ENCODE measurements at places on chromosomes 6 and 20. TPM values are rescaled to one million over a fixed set of nuclear protein-coding genes. Genes with fewer than 3 reads are reported as not detected.

GRCh38 chr6:57021086-57021720, 25.3 kb upstream of the KIAA1586 start:
- DNase-seq = peak; percentile 67

Gene GPX5
- not detected for total RNA-seq

- DNase-seq = no peak
Observed at GRCh38 chr20:45500022-45500421, 15.4 kb downstream of the SPINT3 start.

Gene AFG1L
- 8.9 TPM for total RNA-seq

Gene VSX1
- not detected for total RNA-seq

- DNase-seq = no peak
Observed at GRCh38 chr20:31740656-31741323, 1.7 kb downstream of the TPX2 start.

DNA sequence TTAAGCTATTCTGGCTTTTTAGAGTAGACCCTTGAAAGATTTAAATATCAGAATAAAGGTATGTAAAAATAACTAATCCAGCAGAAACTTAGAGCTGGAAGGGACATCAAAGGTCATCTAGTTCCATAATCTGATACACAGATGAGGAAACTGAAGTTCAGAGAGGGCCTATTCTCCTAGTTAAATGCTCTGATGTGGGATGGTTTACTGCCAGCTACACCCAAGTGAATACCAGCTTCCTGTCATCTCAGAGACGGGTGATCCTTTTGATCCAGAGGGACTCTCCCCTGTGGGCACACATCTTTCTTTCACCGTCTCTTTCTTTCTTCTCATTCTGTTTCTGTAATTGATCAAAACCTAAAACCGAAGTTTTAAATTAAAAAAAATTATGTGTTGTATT, 94.1 kb downstream of the MAN1A1 start:
- DNase-seq = no peak

Gene UBD
- total RNA-seq = not detected

GRCh38 chr6:139308936-139309603, 17.3 kb upstream of the TXLNB start:
- no peak for DNase-seq

DNA sequence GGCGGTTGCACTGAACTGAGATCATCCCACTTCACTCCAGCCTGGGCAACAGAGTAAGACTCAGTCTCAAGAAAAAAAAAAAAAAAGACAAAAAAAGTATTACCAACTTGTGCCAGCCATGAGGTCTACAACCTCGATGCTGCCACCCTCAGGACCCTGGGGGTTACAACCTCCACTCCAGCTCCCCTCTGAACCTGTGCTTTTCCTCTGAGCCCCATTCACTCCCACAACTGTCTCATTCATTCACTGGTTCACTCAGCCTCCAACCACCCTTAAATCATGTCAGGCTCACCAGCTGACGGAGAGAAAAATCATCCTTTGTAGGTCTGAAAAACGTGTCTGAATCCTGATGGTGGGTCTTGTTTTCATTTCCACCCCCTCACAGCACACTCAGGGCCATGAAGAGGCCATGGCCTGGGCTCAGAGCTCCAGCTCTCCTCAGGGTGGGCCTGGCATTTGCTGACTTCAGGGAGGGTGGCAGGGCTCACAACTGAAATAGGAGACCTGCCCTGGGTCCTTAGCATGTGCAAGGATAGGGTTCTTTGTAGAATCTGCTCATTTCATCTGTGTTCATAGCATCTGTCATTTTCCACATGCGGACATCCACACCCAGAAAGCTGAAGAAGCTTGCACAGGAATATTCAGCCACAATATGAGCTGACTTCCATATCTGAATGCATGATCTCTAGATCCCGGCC, 1.9 kb upstream of the ULBP1 start:
- DNase-seq = peak; percentile 59

DNA sequence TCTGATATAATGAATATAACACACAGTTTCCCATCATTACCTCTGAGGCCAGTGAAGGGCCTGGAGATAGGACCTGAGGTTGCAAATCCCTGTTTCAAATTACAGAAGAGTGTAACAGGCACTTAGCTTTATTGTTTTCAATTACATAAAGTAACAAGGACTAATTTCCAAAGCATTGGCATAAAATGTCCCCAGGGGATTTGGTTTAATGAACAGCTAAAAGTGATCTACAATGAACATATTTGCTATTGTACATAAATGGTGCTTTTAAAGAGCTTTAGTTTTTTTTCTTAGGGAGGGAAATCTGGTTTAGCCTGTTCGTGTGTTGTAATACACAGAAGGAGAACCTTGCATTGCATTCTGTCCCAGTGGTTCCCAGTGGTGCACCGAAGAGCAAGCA, 54.4 kb downstream of the HMGN3 start:
- no peak for DNase-seq

DNA sequence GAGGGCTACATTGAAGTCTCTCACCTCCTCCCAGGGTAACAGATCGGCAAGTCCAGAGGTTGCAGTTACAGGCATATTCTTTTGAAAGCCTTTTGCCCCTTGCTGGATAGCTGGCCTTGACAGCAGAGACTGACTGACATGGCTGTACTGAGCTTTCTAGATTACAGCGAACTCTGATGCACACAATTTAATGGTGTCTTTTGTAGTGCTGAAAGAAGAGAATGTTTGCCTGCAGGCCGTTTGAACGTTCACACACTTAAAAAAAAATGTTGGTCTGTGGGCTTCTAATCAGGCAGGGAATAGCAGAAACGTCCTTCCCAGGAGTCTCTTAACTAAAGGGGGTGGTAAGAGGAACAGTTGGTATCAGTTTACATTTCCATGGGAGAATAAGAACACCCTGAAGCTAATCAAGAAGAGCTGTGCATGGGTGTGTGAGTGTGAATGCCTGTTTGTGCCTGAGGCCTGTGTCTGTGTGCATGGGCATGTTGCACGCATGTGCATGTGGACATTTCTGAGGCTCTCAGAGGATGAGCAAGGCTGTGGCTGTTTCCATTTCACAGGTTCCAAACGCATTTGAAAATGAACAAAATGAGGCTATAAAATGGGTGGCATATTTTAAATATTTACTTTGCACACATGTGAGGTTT, 213.9 kb upstream of the SSTR4 start:
- DNase-seq = no peak

DNA sequence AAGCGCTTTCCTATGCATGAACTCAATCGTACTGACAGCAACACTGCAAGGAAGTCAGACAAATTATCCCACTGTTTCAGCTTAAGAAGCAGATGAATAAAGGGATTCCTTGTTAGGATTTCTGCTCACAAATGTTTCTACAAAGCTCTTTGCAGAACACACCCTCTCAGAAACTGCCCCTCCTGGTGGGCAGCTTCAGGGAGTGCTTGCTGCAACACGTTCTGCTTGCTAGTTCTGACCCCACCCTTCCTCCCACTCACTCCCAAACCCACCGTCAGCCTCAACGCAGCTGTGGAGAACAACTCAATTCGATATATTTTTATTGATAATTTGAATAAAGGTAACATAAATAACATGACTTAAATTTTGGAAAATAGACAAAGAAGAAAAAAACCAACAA, 250.8 kb upstream of the PRDM1 start:
- peak; percentile 75 for DNase-seq

- peak; percentile 22 for DNase-seq
Observed at GRCh38 chr6:39330057-39330456, 7.6 kb upstream of the KCNK16 start.

Gene ACSS1
- total RNA-seq = 0.40 TPM

GRCh38 chr6:3133515-3133914, 15.0 kb downstream of the BPHL start:
- DNase-seq = no peak

GRCh38 chr6:139839506-139840156, 465.2 kb upstream of the CITED2 start:
- DNase-seq = no peak

Gene BCAS4
- 166 TPM for total RNA-seq

- DNase-seq = no peak
Observed at GRCh38 chr6:19535351-19535750, 301.8 kb upstream of the ID4 start.

GRCh38 chr6:3287308-3287707, 28.6 kb downstream of the PSMG4 start:
- DNase-seq = no peak

DNA sequence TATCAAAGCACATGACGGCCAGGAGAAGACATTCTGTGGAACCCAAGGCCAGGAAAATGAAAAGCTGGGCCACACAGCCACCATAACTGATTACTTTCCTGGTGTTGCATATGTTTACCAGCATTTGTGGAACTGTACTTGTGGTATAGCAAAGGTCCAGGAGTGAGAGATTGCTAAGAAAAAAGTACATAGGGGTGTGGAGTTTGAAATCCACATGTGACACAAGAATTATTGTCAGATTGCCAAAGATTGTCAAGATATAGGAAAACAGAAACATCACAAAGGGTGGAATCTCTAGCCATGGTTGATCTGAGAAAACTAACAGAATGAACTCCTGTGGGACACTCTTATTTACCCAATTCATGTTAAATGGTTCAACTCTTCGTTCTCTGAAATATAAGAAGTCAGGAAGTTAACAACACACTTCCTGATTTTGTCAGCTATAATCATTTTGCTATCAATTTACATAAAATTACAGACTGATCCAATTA, at the start of gene OR2B2:
Gene OR2B2, minus strand, starts transcription at position 441 of the 491 bp plus-strand sequence. Its CDS starts 77 bp downstream, at position 364.
- no peak for DNase-seq

Gene NR2E1
- total RNA-seq = not detected

DNA sequence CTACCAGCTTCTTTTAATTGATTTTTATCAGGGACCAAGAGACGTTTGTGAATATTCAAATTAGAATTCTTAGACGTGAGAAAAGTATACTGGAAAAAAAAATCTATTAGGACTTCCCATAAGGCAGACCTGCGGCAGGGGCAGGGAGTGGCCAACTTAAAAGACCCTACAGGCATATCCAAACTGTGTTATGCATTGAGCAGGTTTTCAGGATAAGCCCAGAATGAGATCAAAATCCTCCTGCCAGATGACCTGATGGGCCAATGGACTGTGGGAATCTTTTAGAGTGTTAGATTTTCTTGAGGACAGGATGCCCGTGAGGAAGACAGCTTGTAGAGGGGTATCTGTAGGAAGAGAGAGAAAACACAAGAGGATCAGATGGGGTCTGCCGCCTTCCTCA, 391.5 kb downstream of the CD83 start:
- DNase-seq = no peak

DNA sequence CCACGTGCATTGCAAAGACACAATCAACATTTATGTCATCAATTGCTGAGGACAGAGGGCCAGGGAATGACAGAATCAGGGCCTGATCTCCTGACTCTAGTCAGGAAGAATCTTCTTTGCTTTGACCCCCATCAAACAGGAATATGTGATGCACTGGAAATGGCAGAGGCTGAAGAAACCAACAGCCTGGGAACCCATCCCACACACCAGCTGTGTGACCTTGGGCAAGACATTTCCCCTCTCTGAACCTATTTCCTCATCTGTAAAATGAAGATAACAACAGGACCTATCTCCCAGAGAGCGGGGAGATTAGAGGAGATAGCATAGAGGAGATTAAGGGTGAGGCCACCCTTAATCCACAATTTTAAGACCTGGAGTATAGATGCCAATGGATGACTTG, 1.5 kb downstream of the HNF4A start:
- no peak for DNase-seq

DNA sequence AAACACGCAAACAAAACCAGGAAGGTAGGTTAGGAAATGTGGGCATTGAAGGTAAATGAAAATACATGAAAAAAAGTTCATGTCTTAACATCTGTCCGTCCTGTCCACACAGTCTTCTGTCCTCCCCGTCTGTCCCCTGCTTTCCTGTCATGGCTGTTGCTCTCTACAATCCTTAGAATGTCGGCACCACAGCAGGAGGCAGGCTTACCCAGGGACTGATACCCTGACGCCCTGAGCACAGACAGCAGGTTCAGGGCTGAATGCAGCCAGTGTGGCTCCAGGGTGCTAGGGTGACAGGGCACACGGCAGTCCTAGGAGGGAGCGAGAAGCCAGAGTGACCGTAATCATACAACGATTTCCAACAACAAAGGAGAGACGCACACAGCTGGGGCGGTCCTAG, 123.7 kb downstream of the IRF4 start:
- DNase-seq = no peak

Gene TMEM151B
- total RNA-seq = 0.07 TPM

- no peak for DNase-seq
Observed at GRCh38 chr20:19095762-19096161, 116.7 kb upstream of the SLC24A3 start.

Measured in OCI-LY7 (cell line).